Esophagus mucosa (tissue), 1 donor: ENCODE measurements at places on chromosomes 5 and 9.

DNA sequence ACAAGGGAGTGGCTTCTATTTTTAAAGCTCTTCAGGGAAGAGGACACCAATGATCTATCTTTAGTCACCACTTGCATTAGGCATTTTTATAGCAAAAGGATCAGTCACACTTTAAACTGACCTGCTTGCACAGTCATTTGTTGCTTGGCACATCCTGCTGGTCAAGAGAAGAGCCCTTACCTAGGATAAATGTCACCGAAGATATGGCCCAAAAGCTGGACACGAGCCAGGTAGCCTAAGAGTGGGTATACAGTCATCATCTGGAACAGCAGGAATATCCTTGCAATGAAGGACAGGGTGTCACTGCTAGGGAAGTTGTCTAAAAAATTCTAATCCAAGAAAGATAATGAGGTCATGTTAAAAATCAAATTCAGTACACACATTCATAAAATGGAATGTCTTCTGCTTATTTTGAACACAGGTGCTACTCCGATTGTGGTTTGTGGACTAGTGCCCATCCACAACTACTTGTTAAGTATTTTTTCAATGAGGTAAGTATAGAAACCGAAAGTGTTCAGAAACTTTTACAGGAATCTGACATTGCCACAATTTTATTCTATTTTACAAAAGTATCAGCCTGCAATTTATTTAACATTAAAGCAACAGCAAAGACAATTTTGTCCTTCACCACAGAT lies 78.4 kb downstream of the SLC38A9 start:
- peak; percentile 63 for ATAC-seq

GRCh38 chr5:7823594-7823993 lies 27.3 kb downstream of the CFAP90 start:
- ATAC-seq, result no peak

DNA sequence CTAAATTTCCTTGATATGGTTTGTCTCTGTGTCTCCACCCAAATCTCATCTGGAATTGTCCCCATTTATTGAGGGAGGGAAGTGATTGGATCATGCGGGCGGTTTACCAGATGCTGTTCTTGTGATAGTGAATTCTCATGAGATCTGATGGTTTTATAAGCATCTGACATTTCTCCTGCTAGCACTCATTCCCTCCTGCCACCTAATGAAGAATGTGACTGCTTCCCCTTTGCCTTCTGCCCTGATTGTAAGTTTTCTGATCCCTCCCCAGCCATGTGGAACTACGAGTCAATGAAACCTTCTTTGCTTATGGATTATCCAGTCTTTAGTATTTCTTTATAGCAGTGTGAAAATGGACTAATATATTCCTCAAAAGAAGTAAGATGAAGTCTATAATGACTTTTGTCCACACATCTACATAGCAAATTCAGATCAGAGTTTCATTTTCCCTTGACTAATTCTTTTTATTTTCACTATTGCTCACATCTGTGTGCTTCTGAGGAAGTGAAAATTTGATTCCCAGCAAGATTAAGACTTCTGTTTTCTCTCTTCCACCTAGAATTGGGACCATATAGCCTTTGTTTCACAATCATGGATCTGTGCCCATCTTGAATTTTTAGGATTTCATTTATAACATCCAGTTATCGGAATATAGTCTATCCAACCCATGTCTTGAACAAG lies 393.5 kb downstream of the DMAC1 start:
- ATAC-seq, result no peak

- no peak for ATAC-seq
Observed at GRCh38 chr5:60277941-60278340, 384.4 kb upstream of the PDE4D start.
